RPMI7951 (cell line): ENCODE measurements at places on chromosomes 3 and 15.

- DNase-seq: no peak
These were observed 96.0 kb upstream of the LIMD1 start for GRCh38 chr3:45498532-45498931.

GRCh38 chr15:49620199-49620598 lies 419 bp downstream of the FAM227B start:
- peak; percentile 26 for DNase-seq

DNA sequence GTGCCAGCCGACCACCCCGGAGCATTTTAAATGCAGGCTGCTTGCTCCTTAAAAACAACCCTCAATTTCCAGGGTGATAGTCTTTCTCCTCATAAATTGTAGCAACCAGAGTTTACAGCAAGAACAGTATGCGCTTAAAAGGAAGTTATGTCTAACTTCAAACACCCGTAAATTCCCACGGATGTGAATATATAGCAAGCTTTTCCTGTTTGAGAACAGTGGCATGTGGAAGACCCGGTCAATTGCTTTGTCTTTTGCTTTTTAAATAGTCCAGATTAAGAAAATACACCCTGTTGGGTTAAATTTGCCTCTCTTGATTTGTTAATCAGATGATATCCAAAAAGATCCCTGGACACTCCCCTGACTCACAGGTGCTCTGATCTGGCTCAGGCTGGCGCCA lies 20.8 kb downstream of the MRPS25 start:
- no peak for DNase-seq

DNA sequence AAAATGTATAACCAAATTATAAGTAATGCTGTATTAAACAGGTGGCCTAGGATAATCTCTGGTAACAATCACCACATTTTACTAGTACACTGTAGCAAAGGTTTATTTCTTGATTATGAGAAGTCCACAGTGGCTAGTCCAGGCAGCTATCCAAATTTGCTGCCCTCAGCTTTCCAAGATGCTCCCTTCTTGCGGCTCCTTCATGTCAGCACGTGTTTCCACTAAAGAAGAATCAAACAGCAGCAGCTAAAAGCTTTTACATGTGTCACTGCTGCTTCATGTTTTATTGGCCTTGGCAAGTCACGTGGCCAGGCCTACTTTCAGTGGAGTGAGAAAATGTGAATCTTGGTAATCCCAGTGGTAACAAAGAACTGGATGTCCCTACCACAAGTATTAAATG lies 5.6 kb upstream of the RBMS3 start:
- peak; percentile 63 for DNase-seq

GRCh38 chr3:84877092-84877491 lies 81.7 kb upstream of the CADM2 start:
- DNase-seq: no peak

GRCh38 chr3:38138349-38139190 lies at the start of gene MYD88:
MYD88 (plus strand) TSS chr3:38138661; CDS start chr3:38138701, 40 bp downstream.
- DNase-seq: peak; percentile 70

DNA sequence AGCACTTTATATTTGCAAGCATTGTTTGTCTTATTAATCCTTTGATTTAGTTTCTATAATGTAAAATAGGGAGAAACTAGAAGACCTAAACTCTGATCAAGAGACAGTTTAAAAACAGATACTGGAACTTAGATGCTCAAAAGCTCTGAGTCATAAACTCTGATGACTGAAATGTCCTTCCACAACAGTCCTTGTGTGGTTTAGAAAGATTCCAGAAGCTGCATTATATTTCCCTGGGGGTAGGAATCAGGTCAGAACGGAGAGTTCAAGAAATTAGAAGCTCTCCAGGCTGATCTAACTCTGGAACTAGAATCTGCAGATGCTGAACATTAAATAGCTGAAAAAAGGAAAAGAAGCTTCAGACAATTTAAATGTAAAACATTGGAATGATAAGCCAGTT lies 18.3 kb upstream of the ONECUT1 start:
- DNase-seq: peak; percentile 26

GRCh38 chr3:174376346-174376745 lies 482.8 kb upstream of the NAALADL2 start:
- no peak for DNase-seq

DNA sequence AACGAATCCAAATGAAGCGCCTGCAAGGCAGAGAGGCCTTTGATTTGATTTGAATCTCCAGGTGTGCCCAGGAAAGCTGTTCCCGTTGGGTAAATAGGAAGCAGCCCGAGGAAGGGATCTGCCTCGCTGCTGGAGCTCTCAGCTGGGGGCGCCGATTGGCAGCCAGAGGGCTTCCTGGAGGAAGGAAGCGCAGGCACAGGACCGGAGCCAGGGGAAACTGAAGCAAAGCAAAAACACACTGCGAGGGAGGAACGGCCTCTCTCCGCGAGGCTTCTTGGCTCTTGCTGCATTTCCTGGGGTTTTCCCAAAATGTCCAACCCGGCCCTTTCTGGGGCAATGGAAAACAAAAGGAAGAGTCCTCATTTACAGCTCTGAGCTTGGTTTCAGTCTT lies 80.3 kb downstream of the TMEM266 start:
- DNase-seq: no peak

DNA sequence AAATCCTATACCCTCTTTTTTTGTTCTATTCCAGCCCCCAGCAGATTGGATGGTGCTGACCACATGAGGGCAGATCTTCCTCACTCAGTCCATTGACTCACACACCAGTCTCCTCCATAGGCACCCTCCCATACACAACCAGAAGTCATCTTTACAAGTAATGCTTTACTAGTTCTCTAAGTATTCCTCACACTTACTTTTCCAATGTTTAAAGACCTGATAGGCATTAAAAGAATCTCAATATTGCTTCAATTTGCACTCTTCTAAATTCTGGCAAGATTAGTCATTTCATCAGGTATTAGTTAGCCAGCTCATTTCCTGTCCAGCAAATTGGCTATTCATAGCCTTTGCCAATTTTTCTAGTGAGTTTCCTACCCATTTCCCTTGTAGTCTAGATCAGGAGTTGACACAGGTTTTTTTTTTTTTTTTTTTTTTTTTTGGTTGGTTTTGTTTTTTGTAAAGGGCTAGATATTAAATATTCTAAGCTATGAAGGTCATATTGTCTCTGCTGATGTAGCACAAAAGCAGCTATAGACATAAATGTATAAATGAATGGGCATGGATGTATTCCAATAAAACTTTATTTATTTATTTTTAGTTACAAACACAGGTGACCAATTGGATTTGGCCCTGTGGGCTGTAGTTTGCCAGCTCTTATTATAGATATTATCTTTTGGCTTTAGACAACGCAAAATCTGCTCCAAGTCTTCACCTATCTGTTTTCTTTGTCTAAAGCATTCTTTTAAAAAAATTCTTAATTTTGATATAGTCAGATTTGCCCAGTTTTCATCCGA lies 76.1 kb downstream of the ABHD5 start:
- DNase-seq: peak; percentile 79

DNA sequence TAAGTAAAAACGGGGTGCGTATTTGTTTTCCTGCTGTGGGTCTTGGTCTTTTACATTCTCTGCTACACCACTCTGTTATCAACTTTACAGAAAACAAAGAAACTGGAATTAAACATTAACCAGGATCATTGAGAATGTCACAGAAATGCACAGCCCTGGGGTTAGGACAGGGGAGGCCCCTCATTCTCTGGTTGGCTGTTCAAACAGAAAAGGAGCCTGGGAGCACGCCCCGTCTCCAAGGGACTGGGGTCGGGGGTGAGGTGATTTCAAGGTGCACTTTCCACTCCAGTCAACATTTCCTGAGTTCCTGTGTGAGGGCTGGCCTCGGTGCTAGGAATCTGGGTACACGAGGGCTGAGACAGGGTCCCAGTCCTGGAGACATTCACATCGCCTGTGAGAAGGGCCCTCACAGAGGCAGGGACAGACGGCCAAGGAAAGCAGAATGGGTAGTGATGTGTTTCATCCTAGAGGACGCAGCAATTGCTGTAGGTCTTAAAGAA lies 30.3 kb downstream of the CPN2 start:
- no peak for DNase-seq

- DNase-seq: no peak
These were observed 487.5 kb upstream of the WNT5A start for GRCh38 chr3:55974421-55975165.

GRCh38 chr15:88605189-88606069 lies 15.7 kb upstream of the AEN start:
- peak; percentile 48 for DNase-seq

DNA sequence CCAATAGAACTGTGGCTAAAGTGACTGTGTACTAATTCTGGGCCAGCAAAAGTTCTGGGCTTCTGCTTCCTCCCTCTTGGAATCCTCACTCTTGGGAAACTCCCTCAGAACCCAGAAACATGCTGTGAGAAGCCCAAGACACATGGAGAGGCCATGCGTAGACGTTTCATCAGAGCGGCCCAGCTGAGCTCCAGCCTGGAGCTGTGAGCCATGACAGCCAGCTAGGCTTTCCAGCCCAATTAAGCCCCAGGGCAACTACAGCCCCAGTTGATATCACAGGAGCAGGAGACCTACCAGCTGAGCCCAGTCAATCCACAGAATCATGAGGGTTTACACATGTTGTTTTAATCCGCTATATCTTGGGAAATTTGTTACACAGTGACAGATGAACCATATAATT lies 43.6 kb upstream of the CNOT10 start:
- DNase-seq: peak; percentile 49

GRCh38 chr15:95278532-95279245 lies 1047.3 kb downstream of the MCTP2 start:
- no peak for DNase-seq

DNA sequence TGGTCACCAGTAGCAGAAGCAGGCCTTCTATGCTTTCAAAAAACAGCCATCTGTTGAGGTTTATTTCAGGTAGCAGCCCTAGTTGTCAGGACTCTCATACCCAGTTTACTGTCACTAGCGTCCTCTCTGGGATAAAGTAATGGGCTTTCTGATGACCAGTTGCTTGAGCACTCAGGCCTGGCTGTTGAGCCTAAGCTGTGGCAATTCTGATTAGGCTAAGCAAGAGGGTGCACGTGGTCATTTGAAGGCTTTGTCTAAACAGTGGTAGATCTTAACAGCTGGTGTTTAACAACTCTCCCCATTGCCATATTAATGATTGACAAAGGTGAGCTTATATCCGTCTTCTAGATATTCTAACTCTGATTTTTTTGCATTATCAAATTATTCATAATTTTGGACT lies 132.9 kb upstream of the TMCO5A start:
- DNase-seq: no peak

DNA sequence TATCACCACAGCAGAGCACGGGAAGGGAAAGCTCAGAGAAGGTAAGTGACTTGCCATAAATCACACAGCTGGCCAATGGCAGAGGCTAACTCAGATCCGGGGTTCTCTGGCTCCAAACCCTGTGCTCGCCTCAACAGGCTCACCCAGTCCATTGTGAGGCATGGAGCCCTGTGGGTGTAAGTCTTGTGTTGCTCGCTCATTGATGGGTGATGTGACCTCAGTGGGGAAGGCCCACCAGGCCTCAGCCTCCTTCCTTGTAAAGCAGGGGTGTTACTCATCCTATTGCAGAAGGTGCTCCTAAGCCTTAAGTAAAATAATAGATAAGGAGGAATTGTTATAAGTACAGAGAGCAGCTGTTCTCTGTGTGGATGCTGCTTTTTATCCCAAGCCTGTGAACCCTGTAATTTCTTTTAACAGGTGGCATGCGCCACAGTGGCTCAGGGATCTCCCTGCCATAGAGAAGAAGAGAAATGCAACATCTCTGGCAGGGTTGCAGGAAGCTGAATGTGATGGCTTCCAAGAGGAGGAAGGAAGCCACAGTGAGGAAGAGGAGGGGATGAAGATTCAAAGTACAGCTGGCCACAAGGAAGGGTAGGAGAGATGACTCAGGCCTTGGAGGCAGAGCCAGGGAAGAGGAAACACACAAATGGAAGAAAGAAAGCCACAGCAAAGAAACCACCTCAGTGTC lies 30.9 kb upstream of the SPSB4 start:
- DNase-seq: peak; percentile 24

- DNase-seq: no peak
These were observed 274.7 kb upstream of the UBE2E2 start for GRCh38 chr3:22928216-22929110.

GRCh38 chr3:4756057-4756775 lies 223.0 kb upstream of the BHLHE40 start:
- DNase-seq: no peak

DNA sequence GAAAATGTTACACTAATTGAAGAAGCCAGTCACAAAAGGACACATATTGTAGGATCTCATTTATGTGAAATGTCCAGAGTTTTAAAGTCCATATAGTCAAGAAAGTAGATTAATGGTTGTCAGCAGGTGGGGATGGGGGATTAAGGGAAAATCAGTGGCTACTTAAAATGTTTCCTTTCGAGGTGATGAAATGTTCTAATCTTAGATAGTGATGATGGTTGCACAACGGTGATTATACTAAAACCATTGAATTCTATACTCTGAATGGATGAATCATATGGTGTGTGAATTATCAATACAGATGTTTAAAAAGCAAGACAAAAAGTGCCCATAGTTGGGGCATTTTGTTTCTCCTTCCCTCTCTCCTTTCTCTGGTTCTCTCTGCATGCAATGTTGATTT lies 164.6 kb downstream of the ATG7 start:
- DNase-seq: no peak

- peak; percentile 76 for DNase-seq
These were observed 9.1 kb downstream of the BNC1 start for GRCh38 chr15:83275412-83275811.

- no peak for DNase-seq
These were observed 118.1 kb downstream of the FBLN2 start for GRCh38 chr3:13666781-13667709.

DNA sequence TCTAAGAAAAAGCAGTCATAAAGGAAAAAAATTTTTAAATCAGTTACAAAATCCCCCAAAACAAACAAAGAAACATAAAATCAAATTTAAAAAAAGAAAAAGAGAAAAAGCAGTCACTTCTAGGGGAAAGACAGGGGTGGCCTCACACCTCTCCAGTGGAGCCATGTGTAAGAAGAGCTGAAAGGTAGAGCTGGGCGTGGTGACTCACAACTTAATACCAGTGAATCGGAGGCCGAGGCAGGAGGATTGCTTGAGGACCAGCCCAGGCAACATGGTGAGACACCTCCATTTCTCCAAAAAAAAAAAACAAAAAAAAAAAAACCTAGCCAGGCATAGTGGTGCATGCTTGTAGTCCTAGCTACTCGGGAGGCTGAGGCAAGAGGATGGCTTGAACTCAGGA lies 14.7 kb downstream of the MESD start:
- DNase-seq: no peak

GRCh38 chr3:169660709-169661360 lies 2.7 kb downstream of the MECOM start:
- peak; percentile 6 for DNase-seq

DNA sequence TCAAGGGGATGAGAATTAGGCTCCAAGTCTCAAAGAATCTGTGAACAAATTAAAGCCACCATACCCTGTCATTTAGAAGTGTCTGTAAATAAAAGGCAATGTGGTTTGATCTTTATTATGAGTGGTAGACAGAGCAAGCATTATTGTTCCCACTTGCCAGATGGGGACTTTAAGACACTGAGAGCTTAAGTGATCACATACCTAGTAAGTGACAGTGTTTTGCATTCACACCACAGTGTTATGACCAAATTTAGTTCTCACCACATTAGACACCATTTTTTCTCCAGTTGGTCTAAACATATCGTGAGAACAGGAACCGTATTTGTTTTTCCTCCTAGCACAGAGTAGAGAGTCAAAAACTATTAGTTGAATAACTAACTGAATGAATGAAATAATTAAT lies 13.2 kb upstream of the ZBED2 start:
- no peak for DNase-seq

GRCh38 chr15:62209322-62209721 lies 44.2 kb upstream of the C2CD4B start:
- DNase-seq: no peak

- DNase-seq: no peak
These were observed 11.0 kb upstream of the MELTF start for GRCh38 chr3:197040658-197041057.
